Germinal center (tissue), 1 donor: ENCODE measurements at places on chromosomes 2 and 18.

- no peak for DNase-seq
These were observed 387.9 kb downstream of the SETBP1 start for GRCh38 chr18:45068400-45069094.

DNA sequence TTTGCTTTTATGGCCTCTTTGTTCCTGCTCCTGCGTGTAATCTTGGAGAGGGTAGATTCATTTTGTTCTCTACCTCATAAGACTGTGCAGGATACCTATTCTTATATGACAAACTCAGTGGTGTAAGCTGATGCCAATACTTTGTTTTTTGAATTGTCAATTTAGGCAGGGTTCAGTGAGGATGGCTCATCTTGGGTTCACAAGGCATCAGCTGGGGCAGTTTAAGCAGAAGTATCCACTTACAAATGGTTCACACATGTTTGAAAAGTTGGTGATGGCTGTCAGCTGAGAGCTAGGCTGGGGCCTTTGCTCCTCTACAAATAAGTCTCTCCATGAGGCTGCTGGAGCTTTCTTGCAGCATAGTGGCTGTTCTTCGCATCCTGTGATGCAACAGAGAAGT is 920.6 kb upstream of the PIK3C3 start:
- no peak for DNase-seq

GRCh38 chr2:100928235-100928634 is 73.9 kb upstream of the RPL31 start:
- no peak for DNase-seq

- no peak for DNase-seq
These were observed 439.9 kb upstream of the ETAA1 start for GRCh38 chr2:66957198-66957597.

GRCh38 chr2:120737340-120738101 is 1.9 kb downstream of the GLI2 start:
- no peak for DNase-seq

DNA sequence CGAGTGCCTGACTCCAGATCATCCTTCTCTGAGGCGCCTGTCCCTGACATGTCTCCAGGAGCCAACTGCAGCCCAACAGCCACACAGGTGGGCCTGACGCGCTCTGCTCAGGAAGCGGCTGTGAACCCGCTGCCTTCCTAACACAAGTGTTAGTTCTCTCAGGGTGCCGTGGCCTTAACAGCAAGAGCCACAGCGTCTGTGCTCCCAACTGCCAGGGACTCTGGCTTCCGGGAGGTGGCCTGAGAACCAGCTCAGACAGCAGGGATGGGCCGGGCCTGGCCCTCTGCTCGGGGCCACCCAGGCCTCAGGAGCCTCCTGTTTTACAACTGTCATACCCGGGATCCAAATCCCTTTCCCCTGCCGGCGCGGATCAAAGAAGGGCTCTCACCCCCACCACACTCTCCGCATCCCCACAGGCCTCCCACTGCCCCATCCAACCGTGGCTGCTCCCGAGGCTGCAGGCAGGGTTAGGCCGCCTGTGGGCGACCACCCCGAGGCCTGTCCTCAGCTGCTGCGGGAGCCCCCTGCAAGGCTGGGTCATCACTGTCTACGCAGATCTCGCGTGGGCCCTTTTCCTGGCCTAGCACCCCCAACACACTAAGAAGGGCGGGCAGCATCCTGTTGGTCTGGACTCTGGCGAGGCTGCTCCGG is 114.2 kb upstream of the ZNF236 start:
- no peak for DNase-seq

- peak; percentile 49 for DNase-seq
These were observed 22.9 kb downstream of the ZNF532 start for GRCh38 chr18:58887613-58887963.

DNA sequence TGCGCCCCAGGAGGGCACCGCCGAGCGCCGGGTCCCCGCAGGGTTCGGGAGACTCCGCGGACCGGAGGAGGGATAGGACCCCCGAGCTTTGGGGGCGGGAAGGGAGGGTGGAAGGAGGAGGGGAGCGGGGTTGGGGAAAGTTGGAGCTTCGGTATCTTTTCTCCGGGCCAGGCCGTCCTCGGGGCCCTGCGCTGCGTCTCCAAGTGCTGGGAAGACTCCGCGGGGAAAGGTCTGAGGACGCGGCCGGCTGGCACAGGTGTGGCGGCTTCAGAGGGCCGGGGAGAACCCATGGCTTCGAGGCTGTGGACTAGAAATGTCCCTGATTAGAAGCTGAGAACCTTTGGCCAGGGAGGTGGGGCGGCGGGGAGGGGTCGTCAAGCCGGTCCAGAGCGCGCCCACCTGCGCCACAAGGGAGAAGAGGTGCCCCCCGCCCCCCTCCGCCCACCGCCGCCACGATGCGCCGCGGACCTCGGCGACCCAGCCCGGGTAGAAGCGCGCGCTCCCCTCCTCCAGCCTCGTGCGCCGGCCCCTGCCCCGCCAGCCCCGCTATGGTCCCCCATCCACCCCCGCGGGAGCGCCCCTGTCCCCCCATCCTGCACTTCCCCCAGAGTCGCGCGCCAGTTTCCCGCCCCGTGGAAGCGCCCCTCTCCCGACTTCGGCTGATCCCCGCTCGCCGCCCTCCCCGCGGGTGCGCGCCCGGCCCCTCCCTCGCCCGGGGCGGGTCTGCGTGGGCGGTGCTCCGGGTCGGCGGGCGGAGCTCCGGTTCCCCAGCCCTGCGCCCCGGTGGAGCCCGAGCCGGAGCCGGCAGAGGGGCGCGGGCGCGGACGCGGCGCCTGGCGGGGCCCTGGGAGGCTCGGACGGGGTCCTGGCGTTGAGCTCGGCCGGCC is at the start of gene SNTG2:
TSS of gene SNTG2 (plus strand) at position 770 of the 887 bp plus-strand sequence. CDS start 148 bp downstream, outside the sequence.
- peak; percentile 61 for DNase-seq

DNA sequence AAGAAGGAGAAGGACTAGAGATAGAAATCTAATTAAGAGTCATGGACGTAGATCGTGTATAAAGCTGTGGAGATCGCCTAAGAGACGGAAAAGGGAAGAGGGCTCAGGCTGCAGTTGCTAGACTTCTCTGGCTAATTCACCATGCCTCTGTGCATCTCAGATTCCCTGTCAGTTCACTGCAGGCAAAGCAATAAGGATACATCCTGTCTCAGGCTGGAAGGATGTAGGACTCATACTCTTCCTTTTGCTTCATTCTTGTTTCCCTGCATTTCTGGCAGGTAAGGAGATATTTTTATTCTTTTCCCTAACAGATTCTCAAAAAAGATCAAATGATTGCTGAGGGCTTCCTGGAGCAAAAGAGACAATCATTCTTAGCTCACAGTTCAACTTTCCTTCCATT is 112.5 kb downstream of the AP1S3 start:
- DNase-seq, result no peak

DNA sequence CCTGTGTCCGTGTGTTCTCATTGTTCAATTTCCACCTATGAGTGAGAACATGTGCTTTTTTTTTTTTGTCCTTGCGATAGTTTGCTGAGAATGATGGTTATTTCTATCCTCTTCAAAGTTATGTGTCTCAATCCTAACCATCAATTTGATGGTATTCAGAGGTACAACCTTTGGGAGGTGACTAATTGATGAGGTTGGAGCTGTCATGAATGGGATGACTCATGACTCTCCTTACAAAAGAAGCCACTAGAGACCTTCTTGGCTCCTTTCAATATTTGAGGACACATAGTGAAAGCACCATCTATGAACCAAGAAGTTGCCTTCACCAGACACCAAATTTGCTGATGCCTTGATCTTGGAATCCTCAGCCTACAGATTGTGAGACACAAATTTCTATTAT is 677.1 kb upstream of the DDX18 start:
- no peak for DNase-seq

DNA sequence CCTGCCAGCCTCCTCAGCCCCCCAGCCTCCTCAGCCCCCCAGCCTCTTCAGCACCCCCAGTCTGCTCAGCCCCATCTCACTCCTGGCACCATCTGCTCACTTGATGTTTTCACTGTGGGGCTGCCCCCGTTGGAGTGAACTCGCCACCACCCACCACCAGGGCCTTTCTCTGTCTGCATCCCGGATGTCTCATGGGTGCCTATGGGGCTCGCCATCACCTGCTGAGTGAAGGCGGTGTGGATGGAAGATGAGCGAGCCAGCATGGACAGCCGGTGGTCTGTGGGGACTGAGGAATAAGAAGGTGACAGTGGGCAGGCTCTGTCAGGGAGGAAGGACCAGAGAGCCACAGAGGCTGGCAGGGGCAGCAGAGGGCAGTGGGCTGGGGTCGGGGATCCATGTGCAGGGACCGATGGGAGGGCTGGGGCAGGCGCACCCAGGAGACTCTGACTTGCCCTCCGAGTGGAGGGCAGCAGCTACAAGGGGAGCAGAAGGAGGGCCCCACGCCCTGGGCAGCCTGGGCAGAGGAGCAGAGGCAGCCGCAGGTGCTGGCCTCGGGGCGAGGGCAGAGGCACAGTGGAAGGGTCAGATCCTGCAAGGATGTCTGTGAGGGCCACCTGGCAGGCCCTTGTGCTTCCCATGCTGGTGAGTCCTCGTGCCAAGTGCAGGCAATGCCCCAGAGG is 74.7 kb upstream of the ODC1 start:
- no peak for DNase-seq

DNA sequence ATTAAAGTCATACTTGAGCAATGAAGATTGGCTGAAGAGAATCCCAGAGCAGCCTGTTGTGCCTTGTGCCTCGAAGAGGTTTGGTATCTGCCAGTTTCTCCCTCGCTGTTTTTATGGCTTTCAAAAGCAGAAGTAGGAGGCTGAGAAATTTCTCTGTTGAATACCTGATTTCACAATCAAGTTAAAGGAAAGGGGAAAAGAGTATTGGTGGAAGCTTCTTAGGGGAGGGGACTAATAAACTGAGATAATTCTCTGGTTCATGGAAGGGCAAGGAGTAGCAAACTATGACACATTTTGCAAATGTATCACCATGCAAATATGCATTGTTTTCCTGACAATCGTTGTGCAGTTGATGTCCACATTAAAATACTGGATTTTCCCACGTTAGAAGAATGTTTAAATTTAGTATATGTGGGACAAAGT is at the start of gene IL1B:
TSS of gene IL1B (minus strand) at position 85 of the 423 bp plus-strand sequence. CDS start 550 bp downstream, outside the sequence.
- no peak for DNase-seq

- DNase-seq, result no peak
These were observed 1060.8 kb downstream of the CNTNAP5 start for GRCh38 chr2:125085904-125086303.
